Left ventricle myocardium inferior (tissue), 1 donor: ENCODE measurements at places on chromosomes 12 and 14.

GRCh38 chr12:97452839-97453238 is 9.8 kb upstream of the RMST start:
- H3K27me3 ChIP-seq, result peaks cover 7% of the 10 kb centered on the region
- no peak overlapping the region for H3K27ac ChIP-seq
- H3K4me3 ChIP-seq, result no peak overlapping the region
- H3K36me3 ChIP-seq, result no peaks in the 10 kb centered on the region
- no peaks in the 10 kb centered on the region for H3K4me1 ChIP-seq

DNA sequence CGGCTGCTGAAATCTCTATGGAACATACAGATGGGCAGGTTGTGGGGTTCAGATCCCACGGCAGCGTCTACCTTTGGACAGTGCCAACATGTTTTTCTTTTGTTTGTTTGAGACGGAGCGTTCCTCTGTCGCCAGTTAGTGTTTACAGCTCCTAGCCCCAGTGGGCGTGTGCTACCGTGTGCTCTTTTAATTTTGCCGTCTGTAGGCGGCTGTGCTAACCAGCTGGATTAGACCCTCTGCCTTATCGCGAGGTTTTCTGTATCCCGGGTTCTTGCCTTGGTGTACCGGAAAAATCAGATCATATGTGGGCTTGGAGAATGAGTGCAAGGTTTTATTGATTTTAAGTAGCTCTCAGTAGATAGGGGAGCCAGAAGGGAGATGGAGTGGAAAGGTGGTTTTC is 9.8 kb upstream of the GALNT6 start:
- DNase-seq, result no peak
- no peak overlapping the region for H3K27ac ChIP-seq
- H3K4me1 ChIP-seq, result no peaks in the 10 kb centered on the region
- H3K4me3 ChIP-seq, result no peak overlapping the region
- no peaks in the 10 kb centered on the region for H3K36me3 ChIP-seq

DNA sequence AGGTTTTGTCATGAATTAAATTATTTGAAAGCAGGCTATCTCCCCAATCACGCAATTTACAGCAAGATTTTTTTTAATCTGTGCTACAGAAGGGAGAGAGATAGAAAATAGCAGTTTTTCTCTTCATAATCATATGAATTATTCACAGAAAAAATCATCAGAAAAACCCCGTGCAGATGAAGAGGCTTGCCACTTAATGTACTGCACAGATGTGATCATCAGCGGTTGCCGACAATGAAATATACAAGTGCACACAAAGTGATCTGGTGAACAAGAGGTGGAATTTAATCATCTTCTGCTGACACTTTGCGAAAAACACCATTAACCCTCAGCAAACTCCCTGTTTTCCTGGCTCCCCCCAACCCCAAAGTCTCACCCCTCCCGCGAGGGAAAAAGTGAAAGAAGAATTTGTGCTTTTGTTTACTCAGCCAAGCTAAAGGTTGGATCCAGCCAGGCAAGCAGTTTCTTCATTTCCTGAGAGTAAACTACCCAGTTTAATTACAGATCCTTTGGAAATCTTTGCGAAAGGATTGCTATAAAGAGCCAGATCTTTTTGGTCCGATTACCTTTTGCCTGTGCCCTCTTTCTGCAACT is 3.1 kb upstream of the LMO3 start:
- no peaks in the 10 kb centered on the region for H3K36me3 ChIP-seq
- H3K27me3 ChIP-seq, result peaks cover 87% of the 10 kb centered on the region
- peaks cover 23% of the 10 kb centered on the region for H3K4me1 ChIP-seq
- H3K27ac ChIP-seq, result peak overlapping the region; percentile 76

DNA sequence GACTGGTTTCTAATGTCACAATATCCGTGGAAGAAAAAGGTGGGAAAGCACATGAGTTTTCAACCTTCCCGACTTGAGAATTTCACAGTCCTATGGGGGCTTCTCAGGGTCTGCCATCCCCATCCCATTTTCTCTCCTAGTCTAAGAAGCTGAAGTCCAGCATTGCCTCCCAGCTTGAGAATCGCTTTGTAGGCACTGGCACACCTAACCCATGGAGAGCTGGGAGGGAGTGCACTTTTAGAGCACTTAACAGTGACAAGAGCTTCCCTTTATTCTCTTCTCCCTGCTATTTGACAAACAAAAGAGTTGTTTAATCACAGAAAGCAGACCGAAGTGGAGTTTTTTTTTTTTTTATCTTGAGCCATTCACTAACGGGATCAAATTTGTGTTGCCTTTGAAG is 22.8 kb upstream of the SRRM4 start:
- H3K4me3 ChIP-seq, result no peak overlapping the region
- H3K27ac ChIP-seq, result no peak overlapping the region
- H3K27me3 ChIP-seq, result peaks cover 57% of the 10 kb centered on the region
- H3K36me3 ChIP-seq, result no peaks in the 10 kb centered on the region
- no peaks in the 10 kb centered on the region for H3K4me1 ChIP-seq
- no peak for DNase-seq

DNA sequence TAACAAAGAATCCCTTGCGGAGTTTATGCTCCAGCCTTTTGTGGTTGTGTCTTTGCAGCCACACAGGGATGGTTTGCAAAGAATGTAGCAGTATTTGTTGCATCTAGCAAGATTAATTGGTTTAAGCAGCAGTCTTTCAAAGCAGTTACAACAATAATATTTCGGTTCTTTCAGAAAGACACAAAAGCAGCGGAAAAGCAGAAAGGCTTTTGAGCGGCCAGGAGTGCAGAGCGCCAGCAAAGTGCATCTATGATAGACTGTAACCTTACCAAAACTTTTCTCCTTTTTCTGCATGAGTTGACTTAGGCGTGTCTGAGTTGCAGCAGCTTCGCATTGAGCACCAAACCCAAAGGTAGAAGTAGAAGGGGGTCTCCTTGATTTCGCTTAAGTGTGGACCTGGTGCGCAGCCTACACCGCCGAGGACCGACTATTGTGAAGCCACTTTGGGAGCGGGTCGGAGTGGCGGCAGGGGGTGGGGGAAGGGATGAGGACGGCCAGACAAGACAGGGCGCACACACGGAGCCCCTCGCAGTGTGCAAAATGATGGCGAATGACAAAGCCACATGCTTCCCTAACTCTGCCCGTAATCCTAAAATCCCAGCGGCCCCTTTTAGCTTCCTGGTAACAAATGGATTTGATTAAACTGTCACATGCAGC is 1.2 kb downstream of the LMO3 start:
- H3K27ac ChIP-seq, result peak overlapping the region; percentile 76
- H3K4me1 ChIP-seq, result peaks cover 23% of the 10 kb centered on the region
- peak overlapping the region; percentile 66 for H3K4me3 ChIP-seq

- no peak overlapping the region for H3K27ac ChIP-seq
- no peak for DNase-seq
Observed at GRCh38 chr14:71238835-71239234, 331.6 kb downstream of the PCNX1 start.

DNA sequence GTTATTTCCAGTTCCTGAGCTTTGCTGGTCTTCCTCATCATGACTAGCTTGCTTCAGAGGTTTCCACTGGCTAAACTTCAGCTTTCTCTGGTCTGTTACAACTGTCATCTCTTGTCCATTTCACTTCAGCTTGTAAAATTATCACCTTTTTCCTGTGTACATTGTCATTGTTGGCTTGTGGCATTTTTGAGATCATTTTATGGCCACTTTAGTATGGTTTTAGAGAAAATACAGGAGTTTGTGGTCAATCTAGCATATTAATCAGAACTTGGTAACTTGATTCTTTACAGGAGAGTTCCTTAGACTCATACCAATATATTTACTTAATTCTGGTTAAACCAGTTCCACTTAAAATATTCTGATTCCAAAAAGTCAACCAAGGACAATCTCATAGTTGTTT is 235.9 kb upstream of the KITLG start:
- H3K27ac ChIP-seq, result no peak overlapping the region
- no peaks in the 10 kb centered on the region for H3K36me3 ChIP-seq
- no peaks in the 10 kb centered on the region for H3K27me3 ChIP-seq
- peaks cover 7% of the 10 kb centered on the region for H3K4me1 ChIP-seq
- DNase-seq, result no peak

DNA sequence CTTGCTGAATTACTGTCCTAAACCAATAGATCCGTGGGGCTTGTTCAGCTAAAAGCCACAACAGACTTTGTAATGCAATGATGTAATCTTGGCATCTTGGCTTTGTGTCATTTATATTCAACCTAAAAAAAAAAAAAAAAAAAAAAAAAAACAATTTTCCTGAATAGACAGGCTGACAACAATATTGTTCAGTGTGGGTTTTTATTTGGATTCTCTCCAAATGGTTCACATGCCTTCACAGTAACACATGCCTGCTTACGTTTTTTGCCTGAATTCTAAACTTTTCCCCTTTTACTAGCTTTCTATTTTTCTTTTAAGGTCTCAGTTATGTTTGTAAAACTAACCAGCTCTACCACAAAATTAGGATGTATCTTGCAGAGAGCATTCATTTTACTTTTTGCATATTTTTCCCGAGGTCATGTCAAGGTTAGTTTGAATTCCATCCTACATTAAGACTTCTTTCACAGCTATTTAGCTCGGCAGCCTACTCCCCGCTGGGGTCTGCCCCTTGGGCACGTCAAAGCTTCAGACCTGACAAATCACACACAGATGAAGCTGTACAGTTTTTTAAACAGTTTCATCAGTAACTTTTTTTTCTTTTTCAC is 213.7 kb upstream of the NPAS3 start:
- H3K36me3 ChIP-seq, result no peaks in the 10 kb centered on the region
- no peaks in the 10 kb centered on the region for H3K27me3 ChIP-seq
- H3K27ac ChIP-seq, result peak overlapping the region; percentile 44
- peak overlapping the region; percentile 39 for H3K4me3 ChIP-seq
- peaks cover 70% of the 10 kb centered on the region for H3K4me1 ChIP-seq
- no peak for DNase-seq

DNA sequence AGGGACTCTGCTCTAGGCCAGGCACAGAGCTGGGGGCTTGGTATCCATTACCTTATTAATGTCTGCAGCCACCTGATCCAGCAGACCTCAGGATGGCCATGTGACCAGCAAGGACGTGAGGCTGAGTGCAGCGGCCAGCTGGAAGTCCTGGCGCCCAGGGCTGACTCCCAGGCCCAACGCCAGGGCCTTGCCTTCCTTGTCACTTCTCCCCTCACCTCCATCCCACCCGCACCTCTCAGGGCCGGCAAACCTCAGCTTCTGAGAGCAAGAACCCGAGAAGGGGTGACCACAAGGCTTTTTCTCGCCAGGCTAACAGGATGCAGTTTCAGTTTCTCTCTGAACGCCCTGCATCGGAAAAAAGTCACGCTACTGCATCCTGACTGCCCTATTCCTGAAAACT is 15.4 kb downstream of the RAB35 start:
- H3K4me3 ChIP-seq, result peak overlapping the region; percentile 30
- H3K27ac ChIP-seq, result peak overlapping the region; percentile 73
- DNase-seq, result no peak
- H3K36me3 ChIP-seq, result peaks cover 68% of the 10 kb centered on the region

GRCh38 chr12:84492351-84492883 is 420.2 kb downstream of the SLC6A15 start:
- no peaks in the 10 kb centered on the region for H3K36me3 ChIP-seq
- H3K27ac ChIP-seq, result no peak overlapping the region
- H3K4me1 ChIP-seq, result no peaks in the 10 kb centered on the region
- no peak for DNase-seq
- H3K27me3 ChIP-seq, result no peaks in the 10 kb centered on the region

- H3K27ac ChIP-seq, result no peak overlapping the region
- no peak for DNase-seq
- H3K4me3 ChIP-seq, result no peak overlapping the region
- no peaks in the 10 kb centered on the region for H3K27me3 ChIP-seq
- H3K4me1 ChIP-seq, result no peaks in the 10 kb centered on the region
- peaks cover 69% of the 10 kb centered on the region for H3K36me3 ChIP-seq
Observed at GRCh38 chr14:58227096-58227819, 17.4 kb upstream of the PSMA3 start.

DNA sequence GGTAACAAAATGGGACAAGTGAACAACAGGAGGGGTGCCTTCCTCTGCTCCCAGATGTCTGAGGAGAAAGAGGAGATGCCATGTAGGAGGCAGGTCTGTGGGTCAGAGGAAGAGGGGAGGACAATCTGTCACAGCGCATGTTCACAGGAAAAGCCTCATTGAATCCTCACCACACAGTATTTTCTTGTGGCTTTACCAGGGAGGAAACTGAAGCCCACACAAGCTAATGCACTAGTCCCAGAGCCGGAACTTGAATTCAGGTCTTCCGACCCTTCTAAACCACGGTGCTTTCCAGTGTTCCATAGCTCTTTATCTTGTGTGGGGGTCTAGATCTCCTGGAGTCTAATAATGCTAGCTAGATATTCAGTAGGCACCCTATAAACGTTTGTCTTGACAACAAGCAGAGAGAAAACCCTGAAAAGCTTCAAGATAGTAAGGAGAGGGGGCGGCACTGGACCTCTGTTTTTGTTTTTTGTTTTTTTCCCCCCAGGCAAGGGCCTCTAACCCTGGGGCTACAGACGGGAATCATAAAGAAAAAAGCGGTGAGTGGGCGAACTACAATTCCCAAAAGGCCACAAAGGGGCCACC is 371 bp upstream of the SHMT2 start:
- H3K27me3 ChIP-seq, result peaks cover 37% of the 10 kb centered on the region
- no peak for DNase-seq
- H3K36me3 ChIP-seq, result peaks cover 30% of the 10 kb centered on the region

GRCh38 chr12:442235-442884 is 17.4 kb upstream of the B4GALNT3 start:
- H3K36me3 ChIP-seq, result peaks cover 8% of the 10 kb centered on the region
- no peaks in the 10 kb centered on the region for H3K27me3 ChIP-seq
- DNase-seq, result no peak
- no peaks in the 10 kb centered on the region for H3K4me1 ChIP-seq

DNA sequence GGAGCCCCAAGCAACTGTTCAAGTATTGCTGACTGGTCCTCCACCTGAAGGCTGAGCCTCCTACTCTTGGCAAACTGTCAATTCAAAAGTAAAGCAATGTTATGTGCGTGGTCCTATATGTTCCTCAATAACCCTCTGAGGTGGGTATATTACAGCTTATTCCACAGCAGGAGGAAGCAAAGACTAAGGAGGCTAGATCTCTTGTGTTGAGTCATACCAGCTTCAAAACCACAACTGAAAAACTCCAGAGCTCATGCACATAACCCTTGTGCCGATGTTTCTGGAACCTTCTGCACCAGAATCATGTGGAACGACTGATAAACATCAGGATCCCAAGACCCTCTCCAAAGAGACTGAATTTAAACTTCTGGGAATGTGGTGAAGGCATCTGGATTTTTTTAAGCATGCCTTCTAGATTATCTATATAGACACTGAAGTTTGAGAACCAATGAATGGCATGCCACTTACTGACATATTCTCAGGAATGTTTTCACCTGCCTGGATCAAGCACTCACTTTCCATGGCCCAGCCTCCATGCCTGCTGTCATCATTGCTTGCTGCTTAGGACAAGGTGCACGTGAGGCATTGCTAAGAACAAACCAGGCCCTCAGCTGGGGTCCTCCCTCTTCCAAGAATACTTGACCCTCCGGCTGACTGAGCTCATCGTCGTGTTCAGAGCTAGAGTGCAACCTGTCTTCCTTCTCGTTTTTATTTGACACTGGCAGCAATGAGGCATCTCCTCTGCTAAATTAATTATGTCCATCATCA is 194.7 kb downstream of the BCL11B start:
- no peak for DNase-seq
- H3K27me3 ChIP-seq, result peaks cover 38% of the 10 kb centered on the region
- H3K27ac ChIP-seq, result no peak overlapping the region
- H3K4me3 ChIP-seq, result no peak overlapping the region
- no peaks in the 10 kb centered on the region for H3K36me3 ChIP-seq
- no peaks in the 10 kb centered on the region for H3K4me1 ChIP-seq
